Putamen (tissue), 1 donor: ENCODE measurements at places on chromosomes 5 and 9.

- no peak for DNase-seq
These were observed 646.1 kb upstream of the SEMA6A start for GRCh38 chr5:117220730-117221129.

DNA sequence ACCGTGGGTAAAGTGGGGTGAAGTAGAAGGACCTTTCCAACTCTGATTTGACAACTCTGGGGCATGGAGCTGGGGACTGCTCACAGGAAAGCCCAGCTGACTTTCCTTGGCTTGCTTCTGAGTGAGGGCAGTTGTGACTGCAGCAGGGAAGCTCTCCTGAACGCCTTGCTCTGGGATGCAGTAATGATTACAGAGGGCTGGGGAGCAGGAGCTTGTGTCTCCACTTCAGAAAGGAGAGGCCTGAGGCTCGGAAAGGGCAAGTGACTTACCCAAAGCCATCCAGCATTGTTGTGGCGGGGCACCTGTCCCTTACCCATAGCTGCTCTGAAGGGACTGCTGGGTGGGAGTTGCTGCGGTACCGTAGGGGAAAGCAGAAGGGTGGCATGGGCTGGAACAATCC is 41.2 kb downstream of the GSN start:
- DNase-seq: no peak

DNA sequence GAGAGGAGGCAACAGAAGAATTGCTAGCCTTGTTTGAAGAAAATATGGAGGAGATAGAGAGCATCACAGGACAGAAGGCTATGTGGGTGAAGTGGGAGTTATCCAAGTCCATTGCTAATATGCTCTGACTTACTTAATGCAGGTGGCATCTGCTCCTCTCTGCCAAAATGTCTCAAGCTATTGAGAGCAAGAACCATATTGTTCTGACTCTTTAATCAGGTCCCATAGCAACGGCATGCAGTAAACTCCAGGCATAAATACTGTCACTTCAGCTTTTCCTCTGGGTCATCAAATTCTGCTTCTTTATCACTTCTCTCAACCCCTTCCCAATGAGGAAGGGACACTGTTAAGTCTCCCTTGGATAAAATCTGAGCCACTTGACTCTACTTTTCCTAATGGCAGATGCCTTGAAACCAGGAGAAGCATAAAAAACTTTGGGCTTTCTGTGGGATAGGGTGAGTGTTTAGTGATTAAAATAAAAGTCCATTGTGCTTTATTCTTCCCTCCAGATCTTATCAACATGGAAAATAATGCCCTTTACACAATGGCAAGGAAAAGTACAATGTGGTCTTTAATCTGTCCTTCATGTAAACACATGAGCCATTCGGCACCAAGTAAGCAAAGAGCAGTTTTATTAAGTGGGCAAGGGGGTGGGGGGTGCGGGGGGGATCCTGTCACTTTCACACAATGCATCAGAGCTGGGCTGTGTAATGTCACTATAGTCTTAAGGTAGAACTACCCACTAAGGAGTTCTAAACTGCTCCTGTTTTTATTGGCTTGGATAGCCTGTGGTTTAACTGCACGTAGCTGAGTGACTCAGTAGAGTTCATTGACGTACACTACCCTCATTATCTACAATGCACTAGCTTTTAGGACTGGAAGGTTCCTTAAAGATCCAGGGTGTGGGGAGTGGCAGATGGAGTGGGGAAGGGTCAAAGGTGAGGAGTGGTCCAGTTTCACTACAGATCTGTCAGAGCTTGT is 71.0 kb upstream of the TARS1 start:
- DNase-seq: no peak

DNA sequence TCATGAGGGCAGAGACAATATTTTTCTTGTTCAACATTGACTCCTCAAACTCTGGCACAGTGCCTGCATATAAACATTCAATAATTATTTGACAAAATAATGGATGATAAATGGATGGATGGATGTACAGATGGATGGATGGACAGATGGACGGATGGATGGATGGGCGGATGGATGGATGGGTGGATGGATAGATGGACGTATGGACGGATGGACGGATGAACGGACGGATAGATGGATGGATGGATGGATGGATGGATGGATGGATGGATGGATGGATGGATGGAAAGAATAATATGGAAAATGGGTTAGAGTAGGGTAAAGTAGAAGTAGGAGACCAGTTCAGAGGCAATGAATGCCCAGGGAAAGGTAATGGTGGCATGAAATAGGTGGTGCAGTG is 589.2 kb downstream of the EBF1 start:
- DNase-seq: no peak

- DNase-seq: no peak
These were observed 119.8 kb downstream of the C9orf50 start for GRCh38 chr9:129500863-129501770.

DNA sequence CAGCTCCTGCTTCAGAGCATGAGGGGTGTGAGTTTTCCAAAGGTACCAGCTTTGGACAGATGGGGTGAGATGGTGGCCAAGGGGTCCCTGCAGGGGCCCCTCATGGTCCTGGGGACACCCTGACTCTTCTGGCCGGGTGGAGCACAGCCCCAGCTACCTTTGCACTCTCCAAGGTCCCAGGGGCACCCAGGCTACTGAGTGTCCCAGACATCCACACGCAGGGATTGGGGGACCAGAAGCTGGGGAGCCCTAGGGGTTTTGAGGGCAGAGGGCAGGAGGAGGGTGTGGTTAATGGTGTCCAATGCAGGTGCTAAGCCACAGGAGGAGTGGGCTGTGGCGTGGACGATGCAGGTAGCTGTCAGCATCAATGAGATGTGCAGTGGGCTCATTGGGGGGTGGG is 16.0 kb upstream of the CLPTM1L start:
- no peak for DNase-seq

- no peak for DNase-seq
These were observed 244.8 kb downstream of the CSNK1G3 start for GRCh38 chr5:123756816-123757215.

- no peak for DNase-seq
These were observed 99.8 kb downstream of the TRIO start for GRCh38 chr5:14242871-14243383.

DNA sequence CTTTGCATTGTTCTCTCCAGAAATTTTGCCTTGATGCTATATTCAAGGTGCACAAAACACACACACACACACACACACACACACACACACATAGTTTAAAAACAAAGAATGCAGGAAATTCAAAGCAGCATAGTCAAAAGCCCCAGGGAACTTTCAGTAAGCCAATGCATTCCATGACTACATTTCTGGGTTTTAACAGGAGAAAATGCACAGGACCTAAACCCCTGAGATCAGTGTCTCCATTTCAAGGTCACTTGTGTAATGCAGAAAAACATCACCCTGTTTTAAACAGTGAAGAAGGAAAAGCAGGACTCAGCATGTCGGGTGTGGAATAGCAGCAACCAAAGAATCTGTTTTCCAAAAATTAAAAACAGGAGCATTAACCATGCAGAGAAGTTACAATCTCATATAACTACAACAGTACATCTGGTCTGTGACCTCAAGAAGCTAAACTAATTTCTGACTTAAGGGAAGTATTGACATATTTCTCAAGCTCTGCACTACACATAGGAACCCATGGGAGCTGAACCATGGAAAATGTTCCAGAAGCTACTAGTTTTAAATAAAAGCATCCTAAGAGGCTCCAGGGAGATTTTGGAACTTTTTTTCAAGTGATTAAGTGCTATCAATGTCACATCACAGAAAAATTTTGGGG is 296.7 kb downstream of the HINT1 start:
- DNase-seq: no peak

- peak; percentile 58 for DNase-seq
These were observed 124.7 kb downstream of the TLE1 start for GRCh38 chr9:81564632-81565031.

GRCh38 chr5:131747180-131748105 is 49.4 kb downstream of the FNIP1 start:
- DNase-seq: no peak

- DNase-seq: no peak
These were observed 25.6 kb downstream of the ABL1 start for GRCh38 chr9:130860458-130861316.

GRCh38 chr5:102663749-102664530 is 91.2 kb upstream of the PAM start:
- no peak for DNase-seq

- DNase-seq: no peak
These were observed 187.8 kb downstream of the FANCC start for GRCh38 chr9:95129476-95130291.
